ENCODE measurements at places on chromosomes 5 and 9.

DNA sequence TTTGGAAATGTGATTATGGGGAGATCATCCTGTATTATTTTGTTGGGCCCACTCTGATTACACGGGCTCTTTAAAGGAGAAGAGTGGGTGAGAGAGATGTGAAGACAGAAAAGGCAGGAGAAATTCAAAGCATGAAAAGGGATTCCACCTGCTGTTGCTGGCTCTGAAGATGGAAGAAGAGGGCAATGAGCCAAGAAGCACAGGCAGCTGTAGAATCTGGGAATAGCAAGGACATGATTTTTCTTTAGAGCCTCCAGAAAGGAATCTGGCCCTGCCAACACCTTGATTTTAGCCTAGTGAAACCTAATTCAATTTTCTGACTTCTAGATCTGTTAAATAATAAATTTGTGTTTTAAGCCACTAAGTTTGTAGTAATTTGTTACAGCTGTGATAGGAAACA, 11.3 kb downstream of the C9 start:
- no peak for DNase-seq

GRCh38 chr9:20382460-20383071, 239.7 kb downstream of the MLLT3 start:
- DNase-seq: peak; percentile 39

GRCh38 chr5:143470120-143470519, 66.6 kb upstream of the NR3C1 start:
- DNase-seq: no peak

GRCh38 chr5:152593388-152593787, 188.3 kb upstream of the NMUR2 start:
- no peak for DNase-seq

DNA sequence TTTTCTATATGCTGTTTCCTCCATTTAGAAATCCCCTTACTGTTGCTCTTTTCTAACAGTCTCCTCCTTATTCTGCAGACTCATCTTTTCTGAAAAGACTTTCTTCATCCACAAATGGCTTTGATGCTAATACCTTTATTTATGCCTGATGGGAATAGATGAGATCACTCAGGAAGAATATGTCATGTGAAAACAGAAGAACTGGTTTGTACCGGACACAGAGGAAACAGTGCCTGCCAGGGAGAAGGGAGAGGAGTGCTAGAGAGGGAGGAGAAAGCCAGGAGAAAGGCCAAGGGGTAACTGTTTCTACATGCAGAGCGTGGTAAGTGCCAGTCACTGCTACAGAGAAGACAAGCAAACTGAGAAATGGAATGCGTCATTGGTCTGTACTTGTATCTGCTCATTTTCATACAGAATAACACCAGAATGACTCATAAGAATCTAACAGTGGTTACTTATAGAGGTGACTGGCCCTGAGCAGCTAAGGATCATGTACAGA, 45.9 kb upstream of the PJA2 start:
- DNase-seq: peak; percentile 69

DNA sequence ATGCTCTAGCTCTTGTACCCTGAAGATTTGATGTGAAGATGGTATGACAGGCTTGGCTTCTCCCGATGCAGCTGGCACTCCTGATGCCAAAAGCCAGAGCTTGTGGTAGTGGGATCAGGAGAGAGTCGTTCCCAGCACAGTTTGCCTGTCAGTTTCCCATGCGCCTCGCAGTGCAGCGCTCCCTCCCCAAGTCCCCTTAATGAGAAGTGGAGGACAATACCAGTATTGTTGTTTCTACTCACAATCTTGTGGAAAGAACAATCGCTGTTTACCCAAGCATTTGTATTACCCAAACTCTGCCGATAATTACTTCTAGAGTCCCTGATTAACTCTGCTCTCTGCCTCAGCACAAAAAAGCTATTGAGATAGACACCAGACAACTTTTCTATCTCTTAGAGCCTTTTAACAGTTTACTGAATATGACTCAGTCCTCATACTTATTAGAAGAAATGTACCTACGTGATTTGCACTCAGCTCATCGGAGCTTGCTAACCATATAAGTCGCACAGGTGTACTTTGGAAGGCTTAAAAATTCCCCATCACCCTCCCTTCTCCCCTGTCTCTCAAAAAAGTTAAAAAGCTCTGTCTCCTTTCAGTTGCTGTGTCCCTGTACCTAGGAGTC, 283.2 kb upstream of the TMEM161B start:
- DNase-seq: no peak

GRCh38 chr5:1799602-1800471, at the start of gene MRPL36:
Gene MRPL36 (minus strand): TSS chr5:1799837. CDS start chr5:1798935, 902 bp downstream.
- DNase-seq: peak; percentile 75

DNA sequence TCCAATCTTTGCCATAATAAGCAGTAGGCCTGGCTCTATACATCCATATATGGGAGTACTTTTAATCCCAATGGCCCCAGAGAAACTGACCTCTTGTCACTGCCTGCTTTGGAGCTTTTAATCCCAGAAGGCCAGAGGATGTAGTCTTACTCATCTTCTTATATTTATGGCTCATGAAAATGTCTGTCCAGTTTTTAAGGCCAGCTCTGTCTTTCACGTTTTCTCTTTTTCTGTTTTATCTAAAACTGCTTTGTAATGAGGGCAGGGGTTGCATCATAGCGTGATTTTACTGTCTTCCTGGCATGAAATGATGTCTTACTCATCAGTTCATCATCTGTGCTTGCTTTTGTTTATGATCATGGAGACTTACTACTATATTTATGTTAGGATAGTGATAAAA, 1094.9 kb downstream of the MAT2B start:
- DNase-seq: no peak

- DNase-seq: no peak
Observed at GRCh38 chr9:128323212-128323730, 632 bp downstream of the COQ4 start.

- DNase-seq: no peak
Observed at GRCh38 chr9:70006306-70006705, 37.3 kb upstream of the MAMDC2 start.

DNA sequence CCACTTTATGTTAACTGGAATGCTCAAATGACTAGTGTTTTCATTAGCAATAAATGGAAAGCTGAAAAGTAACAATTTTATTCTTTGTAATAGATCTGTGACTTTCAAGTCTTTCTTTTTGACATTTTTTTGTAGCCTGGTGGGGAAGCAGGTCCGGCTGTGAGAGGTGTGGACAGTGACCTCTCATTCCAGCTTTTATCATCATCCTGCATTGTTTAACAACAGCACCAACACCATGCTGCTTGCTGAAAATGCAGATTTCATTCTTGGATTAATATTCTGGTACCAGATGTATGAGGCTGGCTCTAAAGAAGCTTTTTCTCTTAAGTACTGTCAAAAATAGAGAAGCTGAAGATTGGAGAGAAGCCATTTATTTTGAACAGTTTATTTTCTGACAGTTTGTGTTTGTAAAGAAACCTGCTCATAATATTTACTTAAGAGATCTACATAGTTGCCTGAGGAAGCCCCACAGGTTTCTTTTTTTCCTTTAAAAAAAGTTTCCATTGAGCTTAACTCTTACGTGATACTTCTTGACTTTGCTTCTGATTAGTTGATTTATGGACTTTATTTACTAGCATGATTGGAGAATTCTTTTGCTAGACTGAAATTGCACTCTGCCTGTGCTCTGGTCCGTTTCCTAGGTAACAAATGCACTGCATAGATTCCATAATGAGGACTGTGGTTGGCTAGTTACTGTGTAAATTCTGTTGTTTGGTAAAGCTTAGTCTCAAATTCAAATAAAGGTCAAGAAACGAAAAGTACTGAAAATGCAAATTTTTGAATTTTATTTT, 3.4 kb downstream of the KIAA1958 start:
- DNase-seq: no peak

- no peak for DNase-seq
Observed at GRCh38 chr9:114995681-114996221, 65.4 kb upstream of the TNFSF8 start.

DNA sequence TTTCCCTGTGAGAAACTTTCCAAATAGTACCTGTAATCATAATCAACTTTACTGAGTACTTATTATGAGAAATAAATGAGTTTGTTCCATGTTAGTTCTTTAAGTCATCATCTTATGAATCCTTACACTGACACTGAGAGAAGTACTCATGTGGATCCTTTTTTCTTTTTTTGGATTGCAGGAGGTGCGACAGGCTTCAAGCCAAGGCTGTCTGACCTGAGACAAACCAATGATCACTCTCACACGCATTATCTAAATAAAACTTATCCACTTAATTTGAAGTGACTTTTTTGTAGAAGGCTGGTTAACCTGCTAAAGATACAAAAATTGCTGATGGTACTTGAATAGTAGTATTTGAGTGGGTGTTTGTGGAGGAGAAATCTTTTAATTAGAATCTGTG, 39.5 kb downstream of the JAKMIP2 start:
- no peak for DNase-seq

GRCh38 chr9:126304971-126305320, 21.7 kb upstream of the MVB12B start:
- no peak for DNase-seq

DNA sequence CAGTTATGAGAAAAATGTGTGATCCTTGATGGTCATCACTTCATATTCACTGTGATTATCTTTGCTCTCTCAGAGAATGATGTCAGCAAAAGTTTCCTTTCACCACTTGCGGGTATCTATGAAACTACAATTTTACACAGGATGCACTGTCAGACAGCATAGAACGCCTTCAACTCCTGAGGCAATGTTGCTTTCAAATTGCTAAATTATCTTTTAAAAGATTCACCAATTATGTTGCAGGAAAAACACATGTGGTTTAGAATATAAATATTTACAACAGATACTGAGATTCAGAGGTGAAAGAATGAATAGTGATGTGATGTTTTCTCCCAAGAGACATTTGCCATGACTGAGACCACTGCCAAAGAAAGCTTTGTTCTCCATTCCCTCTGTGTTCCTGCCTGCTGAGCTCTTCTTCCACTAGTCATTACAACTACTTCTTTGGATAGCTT, 879.8 kb upstream of the DMAC1 start:
- DNase-seq: no peak

GRCh38 chr5:43833961-43834360, 231.0 kb downstream of the NNT start:
- DNase-seq: no peak

- no peak for DNase-seq
Observed at GRCh38 chr5:103889500-103890209, 327.1 kb upstream of the NUDT12 start.

DNA sequence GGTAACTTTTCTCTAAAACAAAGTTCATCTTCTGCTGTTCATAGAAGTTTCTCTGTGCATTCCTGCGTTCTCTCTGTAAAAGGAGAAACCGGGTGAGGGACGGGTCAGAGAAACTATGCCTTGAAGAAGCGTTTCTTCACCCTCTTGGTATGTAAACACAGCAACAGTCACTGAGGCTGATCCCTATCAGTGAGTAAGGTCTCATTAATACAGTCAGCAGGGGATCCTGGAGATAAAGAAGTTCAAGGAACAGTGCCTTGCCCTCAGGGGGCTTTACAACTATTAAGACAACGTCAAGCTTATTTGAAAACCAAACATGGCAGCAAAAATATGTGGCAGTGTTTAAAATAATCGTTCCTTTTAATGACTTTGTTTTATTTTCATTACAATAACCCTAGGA, 202.9 kb upstream of the IL12B start:
- DNase-seq: no peak

DNA sequence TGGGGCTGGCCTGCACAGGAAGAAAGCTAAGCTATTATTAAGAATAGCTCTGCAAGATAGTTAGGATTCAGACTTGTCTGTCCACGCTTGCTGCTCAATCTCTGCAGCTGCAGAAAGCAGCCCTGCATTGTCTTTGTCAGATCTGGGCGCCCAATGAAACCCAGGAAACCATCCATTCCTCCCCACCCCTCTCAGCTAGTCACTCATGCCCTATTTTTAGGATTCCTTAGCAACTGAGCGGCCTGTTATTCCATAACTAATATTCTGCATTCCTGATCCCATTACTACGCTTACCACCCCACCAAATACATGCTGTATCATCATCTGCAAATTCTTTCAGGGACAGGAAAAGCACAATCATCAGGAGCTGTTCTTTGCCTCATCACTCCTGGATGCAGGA, 52.9 kb upstream of the APC start:
- no peak for DNase-seq

DNA sequence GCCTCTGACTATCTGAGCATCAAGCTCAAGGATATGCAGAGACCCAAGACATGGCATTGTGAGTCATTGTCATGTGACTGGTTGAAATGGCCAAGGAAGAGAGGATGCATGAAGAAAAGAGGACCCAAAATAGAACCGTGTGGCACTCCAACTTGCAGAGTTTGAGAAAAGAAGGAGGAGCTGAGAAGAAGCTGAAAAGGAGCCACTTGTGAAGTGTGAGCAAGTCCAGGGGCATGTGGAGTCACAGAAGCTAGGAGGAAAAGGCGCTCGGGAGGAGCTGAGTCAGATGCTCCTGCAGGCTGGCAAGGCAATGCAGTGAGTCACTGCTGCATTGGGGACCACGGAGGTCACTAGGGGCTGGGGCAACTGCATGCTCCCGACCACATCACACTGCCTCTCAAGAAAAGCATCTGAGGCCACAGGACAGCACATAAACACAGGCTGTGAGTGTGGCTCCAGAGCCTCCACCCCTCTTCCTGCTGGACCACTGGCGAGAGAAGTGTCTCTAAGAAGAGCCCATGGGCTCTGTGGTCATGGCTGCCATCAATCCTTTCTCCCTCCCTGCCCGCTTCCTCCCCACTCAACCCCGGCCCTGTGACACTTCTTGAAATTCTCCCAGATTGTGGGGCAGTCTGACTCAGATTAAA, 197.6 kb downstream of the DRD1 start:
- DNase-seq: peak; percentile 38

- DNase-seq: no peak
Observed at GRCh38 chr9:90180381-90180780, 462.2 kb downstream of the DIRAS2 start.

DNA sequence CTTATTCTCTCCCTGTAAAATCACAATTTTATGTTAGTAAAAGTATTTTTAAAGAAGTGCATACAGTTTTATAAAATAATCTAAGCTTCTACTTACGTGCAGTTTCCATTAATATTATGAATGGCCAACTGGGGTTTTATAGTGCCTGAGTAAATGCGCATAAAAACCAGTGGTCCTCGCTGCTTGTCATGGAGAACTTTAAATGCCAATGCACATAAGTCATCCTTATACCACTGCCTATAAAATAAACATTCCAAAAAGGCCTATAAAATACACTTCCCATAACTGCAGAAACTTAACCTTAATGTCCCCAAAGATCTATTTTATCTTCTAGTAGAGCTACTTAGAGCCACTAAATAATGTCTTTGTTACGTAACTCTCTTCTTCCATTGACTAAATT, 28.5 kb downstream of the GFM2 start:
- DNase-seq: no peak

GRCh38 chr9:134442085-134442474, 115.8 kb downstream of the RXRA start:
- DNase-seq: no peak

- peak; percentile 2 for DNase-seq
Observed at GRCh38 chr5:6201631-6202030, 176.7 kb downstream of the MED10 start.
